Mammary microvascular endothelial cell (primary cell): ENCODE measurements at places on chromosomes 3 and 15. TPM values are rescaled to one million over a fixed set of nuclear protein-coding genes. Genes with fewer than 3 reads are reported as not detected.

CASR gene
- total RNA-seq: not detected in 2 replicates

TRANK1 gene
- 7.6 and 11.9 TPM in 2 replicates for total RNA-seq

RPUSD2 gene
- total RNA-seq: 12.0 and 24.2 TPM in 2 replicates

SLITRK3 gene
- total RNA-seq: not detected in 2 replicates

SLC6A20 gene
- not detected in 2 replicates for total RNA-seq

NAA80 gene
- 11.6 and 16.2 TPM in 2 replicates for total RNA-seq

DNAJA4 gene
- total RNA-seq: 6.3 and 7.8 TPM in 2 replicates

CDHR4 gene
- not detected in 2 replicates for total RNA-seq

SLC51A gene
- not detected in 2 replicates for total RNA-seq

CLDN16 gene
- total RNA-seq: 0.13 and 0.39 TPM in 2 replicates

CLDN1 gene
- 11.3 and 12.6 TPM in 2 replicates for total RNA-seq

PPM1L gene
- 1.1 and 2.5 TPM in 2 replicates for total RNA-seq

FILIP1L gene
- total RNA-seq: 26.1 and 39.2 TPM in 2 replicates

PAQR9 gene
- total RNA-seq: not detected in 2 replicates

ANKUB1 gene
- not detected in 2 replicates for total RNA-seq

CD86 gene
- total RNA-seq: not detected in 2 replicates

APPL1 gene
- 27.8 and 29.1 TPM in 2 replicates for total RNA-seq

LMOD3 gene
- not detected in 2 replicates for total RNA-seq

CLEC3B gene
- not detected in 2 replicates for total RNA-seq
